Left renal pelvis (tissue), 4 donors: ENCODE measurements at places on chromosomes 3 and 15. TPM values are rescaled to one million over a fixed set of nuclear protein-coding genes. Genes with fewer than 3 reads are reported as not detected.

Gene CEMIP
- polyA plus RNA-seq: 5.0 TPM

Gene KIF7
- polyA plus RNA-seq: 9.2 TPM

- no peak for DNase-seq
These were observed 161.4 kb downstream of the RAB11A start for GRCh38 chr15:66030650-66031049.

Gene GABRB3
- polyA plus RNA-seq: 7.3 TPM

DNA sequence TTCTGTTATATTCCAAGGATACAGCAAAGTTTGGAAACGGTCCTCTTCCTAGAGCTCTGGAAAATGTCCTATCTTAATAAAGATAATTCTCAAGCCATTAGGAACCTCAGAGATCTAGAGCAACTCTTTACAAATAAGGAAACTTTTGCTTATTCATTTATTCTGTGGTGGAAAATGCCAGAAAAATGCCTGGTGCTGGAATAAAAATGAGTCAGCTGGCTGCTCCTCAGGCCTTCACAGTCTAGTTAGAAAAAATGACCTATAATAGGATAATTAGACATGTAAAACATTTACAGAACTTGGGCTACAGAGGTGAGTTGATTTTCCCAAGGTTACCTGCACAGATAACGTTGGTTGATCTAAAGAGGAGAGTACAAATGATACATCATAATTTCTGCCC lies 372.5 kb downstream of the NLGN1 start:
- no peak for DNase-seq

- DNase-seq: no peak
These were observed 7.0 kb upstream of the TM4SF18 start for GRCh38 chr3:149340310-149340933.
